ENCODE measurements at places on chromosomes 1 and 21.

DNA sequence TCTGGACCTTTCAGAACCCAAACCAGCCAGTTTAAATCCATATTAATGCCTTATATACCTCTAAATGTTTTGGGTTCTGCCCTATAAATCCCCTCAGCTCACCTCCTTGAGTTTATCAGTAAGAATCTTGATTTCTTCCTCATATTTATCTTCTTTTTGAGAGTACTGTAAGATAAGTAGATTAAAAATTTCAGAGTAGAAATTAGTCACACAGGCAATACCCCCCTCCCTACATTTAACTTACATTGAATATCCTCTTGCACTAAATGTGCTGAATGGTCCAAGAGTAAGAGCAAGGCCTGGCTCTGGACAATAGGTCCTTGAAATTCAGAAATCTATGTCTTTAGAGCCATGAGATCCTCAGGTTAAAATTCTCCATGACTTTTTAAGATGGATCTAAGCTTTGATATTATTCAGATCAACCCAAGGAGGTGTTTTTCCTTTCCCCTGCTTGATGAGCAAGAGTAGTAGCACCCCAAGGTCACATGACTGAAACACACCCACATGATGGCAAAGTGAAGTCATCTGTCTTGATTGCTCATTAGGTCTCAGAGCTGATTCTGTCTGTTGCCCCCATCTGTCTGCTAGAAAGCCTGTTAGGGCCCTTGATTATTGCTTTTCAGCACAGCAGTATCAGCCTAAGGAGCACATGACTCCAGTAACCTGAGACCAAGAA is 15.8 kb upstream of the NUP210L start:
- no peak for DNase-seq

- DNase-seq = no peak
Observed at GRCh38 chr1:224308064-224308463, 21.9 kb downstream of the NVL start.

DNA sequence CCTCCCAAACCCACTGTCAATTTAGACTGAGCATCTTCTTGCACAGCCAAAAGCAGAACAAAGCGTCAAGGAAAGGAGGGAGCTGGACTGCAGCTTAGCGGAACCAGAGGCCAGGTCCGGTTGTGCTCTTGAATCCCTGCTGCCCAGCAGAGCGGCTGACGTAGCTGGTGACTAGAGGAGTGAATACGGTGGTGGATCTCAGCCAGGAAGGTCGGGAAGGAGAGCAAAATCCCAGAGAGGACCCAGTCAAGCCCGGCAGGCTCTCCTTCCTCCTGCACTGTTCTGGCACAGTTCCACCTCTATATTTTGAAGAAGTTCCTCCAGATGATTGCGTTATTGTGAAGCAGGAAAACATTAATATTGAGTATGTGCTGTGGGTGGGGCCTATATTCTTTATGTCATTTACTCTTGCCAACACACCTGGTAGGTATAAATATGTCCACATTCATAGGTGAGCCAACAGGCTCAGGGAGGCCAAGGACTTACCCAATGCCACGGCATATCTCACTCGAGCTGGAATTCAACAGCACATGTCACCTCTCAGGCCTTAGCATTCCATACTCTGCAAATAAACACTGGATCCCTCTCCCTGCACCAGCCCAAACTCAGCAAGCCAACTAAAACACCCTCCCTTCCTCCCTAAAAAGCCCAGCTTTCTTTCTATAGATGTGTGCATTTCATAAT is 23.6 kb upstream of the ABCB10 start:
- DNase-seq = no peak

GRCh38 chr21:32144851-32145250 is 134.0 kb downstream of the MIS18A start:
- no peak for DNase-seq

- DNase-seq = no peak
Observed at GRCh38 chr1:42195841-42196240, 31.3 kb upstream of the GUCA2A start.

- DNase-seq = no peak
Observed at GRCh38 chr1:160207771-160208556, 2.8 kb downstream of the PEA15 start.

- no peak for DNase-seq
Observed at GRCh38 chr1:184768467-184768866, 13.8 kb upstream of the EDEM3 start.

DNA sequence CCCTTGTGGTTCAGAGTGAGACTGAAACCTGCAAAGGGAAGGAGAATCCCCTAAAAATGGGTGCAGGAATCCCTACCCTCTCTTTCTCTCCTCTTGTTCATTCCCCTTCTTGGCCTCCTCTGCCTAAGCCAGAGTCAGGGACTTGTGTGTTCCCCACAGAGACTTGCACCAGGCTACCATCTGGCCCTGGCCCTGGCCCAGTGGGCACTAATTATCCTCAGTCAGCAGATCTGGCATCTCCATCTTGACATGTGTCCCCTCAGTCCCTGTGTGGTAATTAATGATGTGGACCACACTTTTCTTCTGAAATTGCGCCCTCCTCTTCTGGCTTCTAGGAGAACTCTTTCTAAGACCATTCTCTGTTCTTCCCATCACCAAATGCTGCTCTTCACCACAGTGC is 354.4 kb downstream of the SETD4 start:
- DNase-seq = no peak

- no peak for DNase-seq
Observed at GRCh38 chr1:153856763-153857162, 66.0 kb downstream of the GATAD2B start.

DNA sequence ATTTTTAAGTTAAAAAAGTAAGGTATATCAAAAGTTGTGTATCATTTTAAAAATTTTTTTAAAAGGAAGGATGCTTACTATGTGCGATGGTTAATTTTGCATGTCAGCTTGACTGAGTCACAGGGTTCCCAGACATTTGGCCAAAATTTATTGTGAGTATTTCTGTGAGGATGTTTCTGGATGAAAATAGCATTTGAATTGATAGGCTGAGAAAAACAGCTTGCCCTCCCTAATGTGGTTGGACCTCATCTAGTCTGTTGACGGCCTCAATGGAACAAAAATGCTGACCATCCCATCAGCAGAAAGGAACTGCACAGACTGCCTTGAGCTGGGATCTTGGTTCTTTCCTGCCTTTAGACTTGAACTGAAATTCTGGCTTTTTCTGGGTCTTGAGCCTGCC is 724.5 kb downstream of the NCAM2 start:
- DNase-seq = no peak

DNA sequence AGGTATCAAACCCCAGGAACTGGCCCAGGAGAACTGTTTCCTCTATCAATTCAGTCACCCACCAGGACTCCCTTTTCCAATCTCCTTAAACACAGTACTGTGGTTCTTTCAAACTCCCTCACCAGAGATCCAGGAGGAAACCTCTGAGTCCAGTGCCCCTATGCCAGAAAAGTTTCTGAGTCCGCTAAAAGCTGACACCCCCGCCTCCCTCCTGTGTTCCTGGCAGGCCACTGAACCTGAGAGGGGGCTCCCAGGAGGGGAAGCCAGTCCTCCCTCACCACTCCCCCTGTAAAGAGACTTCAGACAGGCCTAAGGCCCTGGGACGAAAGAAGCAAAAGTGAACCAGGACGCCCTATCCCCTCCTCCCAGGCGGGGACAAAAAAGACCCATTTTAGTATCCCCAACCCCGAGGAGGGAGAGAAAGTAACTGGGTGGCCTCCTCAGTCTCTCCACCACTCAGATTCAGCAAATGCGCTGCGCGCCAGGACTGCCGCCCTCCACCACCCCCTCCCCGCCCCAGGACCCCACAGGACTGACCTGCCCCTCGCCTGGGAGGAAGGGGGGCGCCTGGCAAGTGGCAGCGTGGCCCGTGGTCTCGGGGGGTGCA is 624 bp downstream of the SLC41A1 start:
- DNase-seq = peak; percentile 82

- no peak for DNase-seq
Observed at GRCh38 chr1:1268284-1268682, 5.4 kb downstream of the UBE2J2 start.

GRCh38 chr1:226942392-226942791 is 2.3 kb downstream of the COQ8A start:
- DNase-seq = no peak

- peak; percentile 85 for DNase-seq
Observed at GRCh38 chr1:156025876-156026275, 5.1 kb upstream of the SSR2 start.

DNA sequence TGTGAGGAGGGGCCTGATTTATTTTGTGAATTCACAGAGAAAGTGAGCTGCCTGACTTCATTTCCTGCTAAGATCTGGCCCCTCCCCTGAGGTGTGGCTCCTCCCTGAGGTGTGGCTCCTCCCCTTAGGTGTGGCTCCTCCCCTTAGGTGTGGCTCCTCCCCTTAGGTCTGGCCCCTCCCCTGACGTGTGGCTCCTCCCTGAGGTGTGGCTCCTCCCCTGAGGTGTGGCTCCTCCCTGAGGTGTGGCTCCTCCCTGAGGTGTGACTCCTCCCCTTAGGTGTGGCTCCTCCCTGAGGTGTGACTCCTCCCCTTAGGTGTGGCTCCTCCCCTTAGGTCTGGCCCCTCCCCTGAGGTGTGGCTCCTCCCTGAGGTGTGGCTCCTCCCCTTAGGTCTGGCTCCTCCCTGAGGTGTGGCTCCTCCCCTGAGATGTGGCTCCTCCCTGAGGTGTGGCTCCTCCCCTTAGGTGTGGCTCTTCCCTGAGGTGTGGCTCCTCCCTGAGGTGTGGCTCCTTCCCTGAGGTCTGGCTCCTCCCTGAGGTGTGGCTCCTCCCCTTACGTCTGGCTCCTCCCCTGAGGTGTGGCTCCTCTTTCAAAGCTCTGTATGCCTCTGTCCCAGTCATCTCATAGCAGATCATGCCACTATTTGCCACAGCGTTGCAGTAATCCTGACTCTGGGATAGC is 26.9 kb upstream of the LRRC3 start:
- DNase-seq = peak; percentile 35

GRCh38 chr1:200771625-200772555 is 33.2 kb downstream of the CAMSAP2 start:
- no peak for DNase-seq

DNA sequence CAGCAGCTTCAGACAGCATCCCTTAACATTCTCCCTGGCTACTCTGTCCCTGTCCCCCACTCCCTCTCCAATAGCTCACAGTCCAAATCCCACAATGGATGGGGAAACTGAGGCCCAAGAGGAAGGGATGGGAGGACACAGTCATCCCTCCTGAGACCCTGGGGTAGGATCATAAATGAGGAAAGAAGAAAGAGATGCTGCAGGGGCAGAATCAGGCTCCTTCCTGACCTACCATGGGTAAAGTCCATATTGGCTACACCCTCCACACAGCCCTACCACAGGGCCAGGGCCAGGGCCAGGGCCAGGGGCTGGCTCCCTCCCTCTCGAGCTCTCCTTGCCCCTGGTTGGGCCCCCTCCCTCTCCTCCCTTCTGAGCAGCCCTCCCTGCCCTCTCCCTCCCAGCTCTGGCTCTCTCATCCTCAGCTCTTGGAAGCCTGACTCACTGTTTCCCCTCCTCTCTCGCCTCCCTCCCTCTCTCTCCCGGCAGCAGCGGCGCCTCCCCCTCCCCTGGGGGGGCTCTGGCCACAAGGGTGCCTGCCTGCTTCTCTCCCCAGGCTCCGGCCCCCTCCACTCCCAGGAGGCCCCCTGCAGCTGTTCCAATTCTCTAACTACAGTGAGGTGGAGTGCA is 4.9 kb downstream of the AHDC1 start:
- DNase-seq = no peak

- peak; percentile 87 for DNase-seq
Observed at GRCh38 chr1:25771221-25772114, 28.5 kb upstream of the SELENON start.

DNA sequence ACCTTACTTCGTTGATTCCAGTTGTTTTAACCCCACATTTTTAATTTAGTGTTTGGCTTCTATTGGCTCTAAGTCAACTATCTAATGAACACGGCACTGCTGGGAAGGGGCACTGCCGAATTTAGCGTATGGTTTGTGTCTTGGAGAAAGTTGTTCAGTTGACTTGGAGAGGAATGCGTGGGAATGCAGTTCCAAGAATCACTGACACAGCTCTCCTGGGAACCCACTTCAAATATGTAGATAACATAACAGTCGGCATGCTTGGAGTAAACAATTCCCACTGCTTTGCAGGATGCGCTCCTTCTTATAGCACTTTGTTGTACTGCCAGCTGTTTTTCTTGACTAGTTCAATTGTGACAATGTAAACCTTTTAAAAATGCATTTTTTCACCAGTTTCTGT is 104.3 kb downstream of the RYR2 start:
- no peak for DNase-seq
